ENCODE measurements at places on chromosomes 5 and 9.

- no peak for DNase-seq
These were observed 51.6 kb downstream of the MARCHF11 start for GRCh38 chr5:16127865-16128544.

DNA sequence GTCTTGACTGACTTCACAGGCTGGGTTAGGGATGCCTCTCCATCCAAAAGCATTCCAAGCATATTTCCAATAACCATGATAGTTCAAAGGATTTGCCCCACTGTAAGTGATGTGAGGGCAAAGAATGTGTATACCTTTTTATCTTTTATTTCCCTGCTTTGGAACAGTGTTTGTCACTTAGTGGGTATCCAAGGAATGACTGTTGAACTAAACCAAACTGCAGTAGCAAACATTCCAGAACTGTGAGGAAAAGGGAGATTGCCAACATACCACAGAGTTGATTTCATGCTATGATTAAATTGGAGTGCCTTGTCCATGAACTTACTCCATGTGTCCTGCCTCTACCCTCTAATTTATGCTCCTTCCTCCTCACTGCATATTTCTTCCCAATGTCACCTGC lies 400.0 kb downstream of the KIAA0825 start:
- DNase-seq, result no peak

DNA sequence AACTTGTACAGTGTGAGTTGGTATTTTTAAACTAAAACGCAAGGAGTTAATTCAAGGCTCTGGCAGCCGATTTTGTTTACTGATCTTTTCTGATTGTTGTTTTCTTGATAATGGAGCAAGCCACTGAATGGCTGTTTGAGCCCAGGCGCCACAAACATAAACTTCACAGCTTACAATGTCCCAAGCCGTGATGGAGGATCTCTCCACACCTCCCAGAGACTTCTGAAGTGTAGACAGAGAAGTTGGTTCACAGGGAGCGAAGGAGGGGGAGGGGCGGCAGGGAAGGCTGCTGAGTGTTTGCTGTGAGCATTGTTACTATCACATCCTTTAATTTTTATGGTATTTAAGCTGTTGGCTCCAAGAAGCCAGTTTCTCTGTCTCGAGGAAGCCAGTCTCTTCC lies 14.7 kb downstream of the ISL1 start:
- DNase-seq, result no peak

DNA sequence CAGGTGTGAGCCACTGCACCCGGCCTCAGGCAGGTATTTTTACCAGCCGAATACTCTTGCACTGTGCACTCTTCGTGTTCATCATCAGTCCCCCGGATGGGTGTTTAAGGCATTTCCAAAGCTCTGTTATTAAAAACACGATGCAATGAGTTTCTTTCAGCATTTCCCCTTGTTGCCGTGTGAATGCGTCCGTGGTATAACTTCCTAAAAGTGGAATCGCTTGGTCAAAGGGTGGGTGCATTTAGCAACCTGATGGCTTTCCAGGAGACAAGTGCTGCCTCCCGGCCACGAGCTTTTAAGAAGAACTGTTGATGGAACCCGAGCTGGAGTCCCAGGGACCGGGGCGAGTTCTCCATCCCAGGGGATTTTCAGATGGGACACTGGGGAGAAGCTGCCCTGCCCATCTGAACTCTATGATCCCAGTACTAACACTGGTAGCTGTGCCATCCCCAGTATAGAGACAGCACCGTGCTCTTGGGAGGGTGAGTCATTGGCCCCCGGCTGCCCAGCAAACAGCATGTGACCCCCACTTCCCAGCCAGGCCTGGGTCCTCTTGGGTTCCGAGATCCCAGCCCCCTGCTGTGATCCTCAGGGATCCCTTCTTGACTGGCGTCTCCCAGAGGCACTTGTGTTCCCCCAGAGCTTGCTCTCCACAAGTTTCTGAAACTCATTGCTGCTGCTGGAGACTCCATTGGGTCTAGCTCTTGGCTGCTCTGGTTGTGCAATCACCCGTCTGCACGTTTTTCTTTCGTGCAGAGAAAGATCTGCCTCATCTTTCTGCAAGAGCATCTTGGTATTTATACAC lies 169.5 kb upstream of the IER5L start:
- no peak for DNase-seq

- no peak for DNase-seq
These were observed 103.1 kb upstream of the SLC44A1 start for GRCh38 chr9:105141146-105141975.

- no peak for DNase-seq
These were observed 167.3 kb upstream of the MOCS2 start for GRCh38 chr5:53276825-53277224.

DNA sequence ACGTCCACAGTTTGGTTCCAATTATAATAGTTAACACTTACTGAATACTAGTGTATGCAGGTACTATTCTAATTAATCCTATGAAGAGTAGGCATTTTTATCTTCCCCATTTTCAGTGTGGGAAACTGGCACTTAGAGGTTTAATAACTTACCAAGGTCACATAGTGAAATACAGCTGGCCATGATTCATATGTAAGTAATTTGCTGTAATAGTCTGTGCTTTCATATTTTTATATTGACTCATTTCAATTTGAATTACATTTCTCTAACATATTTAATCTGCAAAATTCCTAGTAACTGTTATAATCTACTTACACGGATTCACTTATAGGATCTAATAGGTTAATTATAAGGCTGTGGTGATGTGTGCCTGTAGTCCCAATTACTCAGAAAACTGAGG lies 19.4 kb downstream of the CCNH start:
- no peak for DNase-seq

DNA sequence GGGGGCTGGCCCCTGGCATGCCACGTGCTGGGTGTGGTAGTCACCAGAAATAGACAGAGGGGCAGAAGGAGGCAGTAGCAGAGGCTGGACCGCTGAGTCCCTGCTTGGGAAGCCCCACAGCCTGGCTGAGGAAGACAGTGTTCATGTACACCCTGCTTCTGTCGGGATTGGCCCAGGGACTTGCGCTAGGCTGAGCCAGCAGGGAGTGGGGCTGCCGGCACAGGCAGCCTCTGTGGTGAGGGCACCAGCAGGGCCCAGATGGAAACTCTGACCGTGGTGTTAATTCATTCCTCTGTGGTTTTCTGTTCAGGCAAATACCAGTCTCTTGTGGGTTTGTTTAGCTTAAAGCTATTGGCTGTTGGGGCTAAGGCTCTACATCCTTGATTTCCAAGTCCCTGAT lies 108.6 kb upstream of the RAD23B start:
- DNase-seq, result peak; percentile 12

DNA sequence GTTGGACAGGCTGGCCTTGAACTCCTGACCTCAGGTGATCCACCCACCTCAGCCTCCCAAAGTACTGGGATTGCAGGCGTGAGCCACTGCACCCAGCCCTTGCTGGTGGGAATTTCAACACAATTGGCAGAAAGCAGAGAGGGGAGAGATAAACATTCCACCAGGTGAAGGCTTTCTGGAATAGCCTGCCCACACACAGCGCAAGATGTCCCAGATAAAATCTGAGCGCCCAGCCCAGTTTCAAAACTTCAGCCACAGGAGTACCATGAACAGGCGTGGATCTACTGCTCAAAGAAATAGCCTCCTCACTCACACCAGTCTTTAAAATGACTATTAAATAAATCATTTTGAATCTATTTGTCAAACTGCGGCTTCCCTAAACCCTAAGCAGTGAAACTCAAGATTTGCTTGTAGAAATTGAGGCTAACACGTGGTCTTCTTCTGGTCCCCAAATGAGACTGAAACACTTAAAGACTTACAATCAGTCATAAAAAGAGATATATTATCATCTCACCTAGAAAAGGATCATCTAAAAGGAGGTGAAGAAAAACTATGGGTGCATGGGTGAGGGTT lies 34.7 kb downstream of the CAPSL start:
- DNase-seq, result no peak

DNA sequence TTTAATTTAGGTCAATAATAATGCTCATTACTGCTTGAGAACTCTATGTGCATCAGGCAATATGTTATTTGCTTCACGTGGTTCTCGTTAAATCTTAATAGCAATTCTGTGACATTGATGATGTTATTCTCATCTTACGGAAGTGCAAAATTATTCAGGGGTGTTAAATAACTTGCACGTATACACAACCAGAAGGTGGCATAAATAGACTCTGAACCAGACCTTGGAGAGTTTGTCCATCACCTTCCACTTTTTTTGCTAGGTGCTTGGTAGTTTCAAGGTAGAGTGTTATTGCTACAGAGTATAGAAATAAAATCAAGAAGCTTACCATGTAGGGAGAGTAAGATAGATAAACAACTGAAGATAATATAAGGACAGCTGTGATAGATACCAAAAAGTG lies 23.6 kb upstream of the TNFAIP8 start:
- DNase-seq, result no peak

DNA sequence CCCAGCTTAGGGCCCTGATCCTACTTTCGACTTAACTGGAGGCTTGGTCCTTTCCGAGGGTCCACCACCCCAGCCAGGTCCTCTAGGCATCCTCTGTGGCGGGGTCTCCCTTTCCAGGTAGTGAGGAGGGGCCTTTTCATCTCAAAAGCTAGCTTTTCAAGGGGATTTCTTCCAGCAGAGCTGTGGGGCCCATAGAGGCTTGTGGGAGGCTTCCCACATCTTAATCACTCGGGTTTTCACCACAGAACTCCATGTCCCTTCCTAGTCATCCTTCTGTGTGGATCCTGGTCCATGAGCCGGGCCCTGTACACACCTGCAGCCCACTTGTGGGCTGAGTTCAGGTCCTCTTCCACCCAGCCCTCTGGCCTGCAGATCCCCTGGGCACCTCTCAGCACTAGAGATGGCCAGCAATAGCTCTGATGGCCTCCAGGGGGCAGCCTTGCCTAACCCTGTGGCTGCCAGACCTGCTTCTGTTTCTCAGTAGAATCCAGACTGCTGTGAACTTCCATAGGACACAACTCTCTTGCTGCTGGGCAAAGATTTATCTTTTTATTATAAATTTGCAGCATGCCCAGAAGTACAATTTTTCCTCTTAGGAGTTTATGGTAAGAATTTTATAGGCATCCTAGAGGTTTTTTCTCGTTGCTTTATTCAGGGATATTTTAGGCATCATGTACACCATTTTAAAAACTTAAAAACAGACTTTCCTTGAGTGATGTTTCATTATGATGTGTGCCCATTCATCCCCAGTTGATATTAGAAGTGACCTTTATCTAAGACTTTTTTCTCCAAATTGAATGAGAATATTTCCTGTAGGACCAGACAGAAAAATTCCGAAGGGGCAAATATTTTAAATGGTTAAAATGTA lies 208.9 kb downstream of the TRIO start:
- DNase-seq, result peak; percentile 62

GRCh38 chr9:89791754-89792153 lies 186.9 kb downstream of the GADD45G start:
- no peak for DNase-seq

DNA sequence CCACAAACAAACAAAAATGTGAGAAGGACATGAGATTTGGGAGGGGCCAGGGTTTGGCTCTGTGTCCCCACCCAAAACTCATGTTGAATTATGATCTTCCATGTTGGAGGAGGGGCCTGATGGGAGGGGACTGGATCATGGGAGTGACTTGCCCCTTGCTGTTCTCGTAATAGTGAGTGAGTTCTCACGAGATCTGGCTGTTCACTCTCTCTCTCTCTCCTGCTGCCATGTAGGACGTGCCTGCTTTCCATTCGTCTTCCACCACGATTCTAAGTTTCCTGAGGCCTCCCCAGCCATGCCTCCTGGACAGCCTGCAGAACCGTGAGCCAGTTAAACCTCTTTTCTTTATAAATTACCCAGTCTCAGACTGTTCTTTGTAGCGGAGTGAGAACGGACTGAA lies 118.7 kb downstream of the RXRA start:
- DNase-seq, result no peak

GRCh38 chr5:130642461-130642860 lies 522.6 kb downstream of the HINT1 start:
- no peak for DNase-seq

All from stimulated activated CD4-positive, alpha-beta T cell treated with anti-CD3 and anti-CD28 coated beads, Interleukin-1b, Interleukin-23, amount 100 ng/mL, for 48 hours (primary cell).